ENCODE measurements at places on chromosomes 6 and 20.

- DNase-seq = no peak
These were observed 61.4 kb upstream of the MCM9 start for GRCh38 chr6:118996289-118996820.

DNA sequence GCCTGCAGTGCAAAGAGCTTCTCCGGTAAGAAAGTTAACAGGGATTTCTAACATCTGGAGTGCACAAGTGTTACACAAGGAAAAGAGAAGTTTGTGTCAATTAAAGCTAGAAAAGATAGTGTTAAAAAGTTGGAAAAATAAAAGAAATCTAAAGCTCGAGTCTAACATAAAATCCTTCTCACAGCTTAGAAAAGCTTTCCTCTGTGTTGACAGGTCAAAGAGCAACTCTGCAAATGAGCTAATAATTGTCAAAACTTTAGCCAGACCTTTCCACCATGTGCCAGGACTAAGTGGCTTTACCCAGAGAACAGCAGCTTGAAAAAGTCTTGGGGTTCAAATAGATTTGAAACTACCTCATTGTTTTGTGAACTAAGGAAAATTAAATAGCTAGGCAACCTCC lies 14.8 kb downstream of the PTPRK start:
- no peak for DNase-seq

- no peak for DNase-seq
These were observed 232.9 kb downstream of the SYNE1 start for GRCh38 chr6:152404086-152404857.

- no peak for DNase-seq
These were observed 133.0 kb downstream of the CD83 start for GRCh38 chr6:14250573-14250972.

DNA sequence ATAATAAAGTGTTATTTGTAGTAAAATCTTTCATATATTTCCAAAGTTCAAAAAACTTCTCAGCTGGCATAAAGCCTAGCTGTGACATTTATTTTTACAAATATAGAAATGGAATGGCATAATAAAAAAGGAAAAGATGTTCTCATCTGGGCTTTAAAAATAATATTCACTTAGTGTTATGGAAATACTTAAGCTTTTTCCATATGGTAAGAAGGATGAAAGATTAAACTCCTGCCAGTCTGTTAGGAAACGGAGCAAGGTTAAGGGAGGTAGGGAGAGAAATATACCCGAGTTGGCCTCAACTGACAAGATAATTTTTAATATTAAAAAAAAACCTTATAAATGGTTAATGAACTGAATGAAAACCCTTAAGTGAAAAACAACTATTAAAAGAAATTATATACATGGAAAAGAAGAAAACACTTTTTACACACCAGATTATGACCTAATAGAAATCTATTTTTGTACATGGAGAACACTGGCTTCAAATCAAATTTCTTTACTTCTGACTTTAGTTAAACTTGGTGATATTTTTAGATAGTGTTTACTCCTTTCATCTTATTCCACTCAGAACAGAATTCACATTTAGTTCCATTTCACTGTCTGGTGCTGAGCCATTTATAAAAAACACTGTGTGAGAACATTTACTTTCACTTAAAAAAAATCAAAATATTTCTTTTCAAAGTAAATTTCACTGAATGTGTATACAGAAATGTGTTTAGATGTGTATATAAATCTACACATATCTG lies 137.0 kb downstream of the DST start:
- DNase-seq = no peak

DNA sequence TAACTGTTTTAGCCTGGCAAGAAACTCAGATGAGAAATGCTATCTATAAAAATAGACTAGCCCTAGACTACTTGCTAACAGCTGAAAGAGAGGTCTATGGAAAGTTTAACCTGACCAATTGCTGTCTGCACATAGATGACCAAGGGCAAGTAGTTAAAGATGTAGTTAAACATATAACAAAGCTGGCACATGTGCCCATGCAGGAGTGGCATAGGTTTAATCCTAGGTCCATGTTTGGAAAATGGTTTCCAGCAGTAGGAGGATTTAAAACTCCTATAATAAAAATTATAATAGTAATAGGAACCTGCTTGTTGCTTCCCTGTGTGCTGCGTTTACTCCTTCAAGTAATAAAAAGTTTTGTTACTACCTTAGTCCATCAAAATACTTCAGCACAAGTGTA lies 51.2 kb upstream of the ADGRF4 start:
- DNase-seq = no peak

GRCh38 chr6:50986319-50986718 lies 167.6 kb downstream of the TFAP2B start:
- no peak for DNase-seq

GRCh38 chr6:123808556-123808955 lies 4.9 kb downstream of the NKAIN2 start:
- DNase-seq = no peak

GRCh38 chr6:70370496-70370895 lies 42.8 kb upstream of the FAM135A start:
- no peak for DNase-seq

DNA sequence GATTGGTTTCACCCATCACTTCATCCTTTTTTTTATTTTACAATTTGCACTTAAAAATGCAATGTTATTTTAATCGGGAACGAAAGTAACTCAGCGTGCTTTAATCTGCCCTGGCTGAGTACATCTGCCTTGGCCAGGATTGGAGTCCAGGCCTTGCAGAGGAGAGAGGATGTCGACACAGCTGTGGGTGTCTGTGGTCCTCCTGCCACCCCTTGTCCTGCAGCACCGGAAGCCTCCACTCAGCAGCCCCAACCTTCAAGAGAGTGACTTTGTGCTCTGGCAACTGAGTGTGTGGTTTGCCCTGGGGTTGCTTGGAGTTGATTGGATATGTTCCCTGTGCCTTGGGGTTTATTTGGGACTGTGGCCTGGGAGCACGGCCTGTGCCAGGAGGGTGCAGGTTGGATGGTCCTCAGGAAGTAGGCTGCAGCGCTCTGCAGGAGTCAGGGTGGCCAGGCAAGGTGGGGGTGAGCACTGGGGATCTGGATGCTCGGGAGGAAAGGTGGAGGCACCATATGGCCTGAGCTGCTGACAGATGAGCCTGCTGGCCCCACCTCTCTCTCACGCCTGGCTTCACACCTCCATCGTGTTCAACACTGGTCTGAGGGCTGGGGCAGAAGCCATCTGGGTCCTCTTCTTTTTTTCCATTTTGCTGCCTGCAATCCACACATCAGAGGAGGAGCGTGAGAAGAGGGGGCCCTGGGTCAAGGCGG lies 4.3 kb downstream of the MYT1 start:
- DNase-seq = no peak

DNA sequence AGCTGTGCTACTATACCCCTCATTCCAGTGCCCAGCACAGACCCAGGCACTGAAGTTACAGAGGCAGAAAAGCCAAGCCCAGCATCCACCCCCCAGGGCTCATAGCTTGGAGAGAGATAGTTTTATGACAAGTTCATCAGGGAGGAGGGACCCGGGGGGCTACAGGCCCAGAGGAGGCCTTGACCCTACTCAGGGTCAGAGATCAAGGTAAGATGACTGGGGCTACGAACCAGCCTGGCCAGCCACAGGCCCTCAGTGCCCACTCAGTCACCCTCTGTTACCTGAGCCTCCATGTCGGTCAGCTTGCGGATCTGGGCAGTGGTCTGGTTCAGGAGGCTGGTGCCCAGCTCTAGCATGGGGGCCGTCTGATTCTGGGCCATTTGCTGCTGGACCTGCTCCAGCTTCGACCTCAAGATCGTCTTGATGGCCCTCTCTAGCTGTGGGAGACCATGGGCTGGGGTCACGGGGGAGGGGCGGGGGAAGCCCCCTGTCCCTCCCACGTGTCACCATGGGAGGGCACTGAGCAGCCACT lies 26.1 kb downstream of the ANGPT4 start:
- no peak for DNase-seq

DNA sequence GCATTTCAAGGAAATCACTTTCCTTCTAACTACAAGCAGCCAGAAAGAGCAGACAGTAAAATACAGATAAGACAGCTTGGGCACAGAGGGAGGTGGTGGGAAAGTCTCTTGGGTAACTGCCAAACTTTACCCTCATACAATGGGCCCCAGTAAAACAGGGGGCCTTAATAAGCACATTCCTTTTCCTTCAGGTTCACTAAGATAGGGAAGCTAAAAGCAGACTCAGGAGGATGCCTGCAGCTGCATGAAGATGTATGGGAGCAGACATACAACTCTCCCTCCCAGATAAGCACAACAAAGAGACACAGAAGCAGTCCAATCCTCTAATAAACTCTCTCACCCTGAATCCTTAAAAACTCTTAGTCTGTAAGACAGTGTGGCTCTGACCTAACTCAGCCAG lies 49.0 kb downstream of the SIM1 start:
- DNase-seq = no peak

- no peak for DNase-seq
These were observed 47.8 kb downstream of the CARMIL1 start for GRCh38 chr6:25326960-25327359.

DNA sequence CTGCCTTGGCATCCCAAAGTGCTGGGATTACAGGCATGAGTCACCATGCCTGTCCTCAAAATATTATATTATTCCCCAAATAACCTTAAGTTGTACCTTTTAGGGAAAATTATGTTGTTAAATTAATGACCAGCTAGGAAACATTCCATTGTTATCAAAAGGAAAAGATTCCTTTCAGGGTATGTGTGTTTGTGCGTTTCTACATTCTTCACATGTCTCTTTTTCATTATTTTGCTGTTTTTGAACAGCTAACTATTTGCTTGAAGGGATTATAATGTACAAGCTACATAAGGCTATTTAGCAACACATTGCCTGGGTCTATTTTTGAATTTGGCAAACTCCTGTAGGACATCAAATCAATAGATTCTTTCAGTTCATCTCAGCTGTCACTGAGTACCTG lies 57.1 kb downstream of the GJA1 start:
- DNase-seq = no peak

- no peak for DNase-seq
These were observed 47.1 kb downstream of the SLC26A8 start for GRCh38 chr6:35977308-35977707.

GRCh38 chr6:3596766-3597165 lies 139.9 kb upstream of the SLC22A23 start:
- DNase-seq = no peak

- DNase-seq = no peak
These were observed 90.7 kb downstream of the KHDC1L start for GRCh38 chr6:73134588-73134987.

GRCh38 chr20:6184086-6184485 lies 61.3 kb upstream of the FERMT1 start:
- no peak for DNase-seq

GRCh38 chr20:20363799-20364592 lies 3.9 kb upstream of the INSM1 start:
- no peak for DNase-seq

DNA sequence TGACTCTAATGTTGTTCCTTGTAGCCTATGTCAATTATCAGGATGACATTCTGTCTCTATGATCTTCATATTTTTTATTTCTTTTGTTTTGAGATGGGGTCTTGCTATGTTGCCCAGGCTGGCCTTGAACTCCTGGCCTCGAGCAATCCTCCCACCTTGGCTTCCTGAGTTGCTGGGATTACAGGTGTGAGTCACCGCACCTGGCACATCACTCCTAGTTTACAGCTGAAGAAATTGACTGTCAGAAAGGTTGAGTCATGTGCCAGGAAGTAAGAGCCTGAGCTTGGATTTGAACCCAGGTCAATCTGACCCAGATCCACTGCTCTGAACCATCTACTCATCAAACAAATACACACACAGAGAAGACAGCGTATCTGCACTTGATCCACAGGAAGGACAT lies 14.4 kb downstream of the PPP1R3G start:
- DNase-seq = no peak

DNA sequence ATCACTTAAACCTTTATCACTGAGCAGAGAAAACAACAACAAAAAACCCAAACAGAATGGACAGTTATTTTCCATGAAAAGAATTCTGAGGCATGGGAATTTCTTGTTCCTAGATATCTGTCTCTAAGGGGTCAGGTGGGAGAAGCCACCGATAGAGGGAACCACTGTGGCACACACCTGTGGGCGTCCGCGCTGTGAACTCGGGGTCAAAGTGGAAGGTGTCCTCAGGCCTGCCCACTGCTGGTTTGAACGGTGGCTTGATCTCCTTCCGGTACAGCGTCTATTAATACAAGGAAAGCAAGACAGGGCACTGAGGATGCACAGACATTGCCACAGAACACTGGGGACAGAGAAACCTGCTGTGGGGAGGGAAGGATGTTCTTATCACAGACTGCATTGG lies 76.5 kb upstream of the MPC1 start:
- DNase-seq = no peak

- peak; percentile 53 for DNase-seq
These were observed 5.6 kb upstream of the SYNE1 start for GRCh38 chr6:152642578-152643375.

GRCh38 chr6:167851370-167851952 lies 24.8 kb downstream of the AFDN start:
- DNase-seq = no peak

GRCh38 chr20:63733117-63733516 lies 3.3 kb upstream of the LIME1 start:
- DNase-seq = no peak

DNA sequence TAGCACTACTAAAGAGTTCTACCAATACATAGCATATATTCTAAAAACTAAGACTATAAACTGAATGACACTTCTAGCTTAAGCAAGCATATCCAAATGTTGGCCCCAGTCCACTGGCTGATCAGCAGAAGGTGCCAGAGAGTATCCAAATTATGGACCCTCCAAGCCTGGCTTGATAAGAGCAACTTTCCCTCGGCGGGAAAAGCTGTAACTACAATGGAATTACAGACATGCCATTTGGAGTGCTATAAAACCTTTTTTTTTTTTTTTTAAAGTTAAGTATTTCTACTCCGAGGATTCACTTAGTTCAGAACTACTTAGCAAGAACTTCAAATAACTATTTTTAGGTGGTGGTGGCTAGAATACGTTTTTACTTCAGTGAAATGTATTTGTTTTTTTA lies 94.6 kb downstream of the EPB41L2 start:
- no peak for DNase-seq

GRCh38 chr6:170144571-170145271 lies 146.2 kb downstream of the DLL1 start:
- no peak for DNase-seq

DNA sequence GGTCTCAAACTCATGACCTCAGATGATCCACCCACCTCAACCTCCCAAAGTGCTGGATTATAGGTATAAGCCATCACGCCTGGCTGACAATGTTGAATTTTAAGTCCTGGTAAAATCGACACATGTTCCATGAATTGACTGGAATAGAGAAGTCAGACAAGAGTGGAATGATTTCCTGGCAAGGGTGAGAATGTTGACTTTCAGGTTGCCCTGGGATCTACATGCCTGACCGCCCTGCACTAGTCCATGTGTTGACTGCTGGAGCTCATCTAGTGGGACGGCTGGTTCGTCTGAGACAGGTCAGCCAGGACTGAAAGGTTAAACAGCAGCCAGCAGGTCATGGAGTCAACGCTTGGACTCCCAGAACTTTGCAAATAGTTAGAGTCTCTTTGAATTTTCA lies 88.8 kb downstream of the SASH1 start:
- no peak for DNase-seq

DNA sequence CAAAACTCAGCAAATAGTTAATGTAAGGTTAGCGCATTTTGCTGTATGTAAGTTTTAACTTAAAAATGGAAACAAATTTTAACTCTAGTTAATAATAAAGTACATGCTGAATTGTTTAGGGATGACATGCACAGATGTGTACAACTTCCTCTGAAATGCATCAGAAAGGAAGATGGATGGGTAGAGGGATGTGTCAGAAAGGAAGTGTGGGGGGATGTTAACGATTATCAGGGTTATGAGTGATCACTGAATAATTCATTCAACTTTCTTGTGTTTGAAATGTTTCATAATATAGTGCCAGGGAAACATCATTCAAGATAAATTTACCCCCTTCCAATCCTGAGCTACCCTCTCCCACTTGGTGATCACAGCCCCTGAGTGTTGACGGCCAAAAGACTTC lies 87.6 kb downstream of the FOXA2 start:
- no peak for DNase-seq

All from CD4-positive, alpha-beta T cell treated with Interleukin-15 for 4 hours (primary cell).